ENCODE measurements at places on chromosomes 5 and 9.

DNA sequence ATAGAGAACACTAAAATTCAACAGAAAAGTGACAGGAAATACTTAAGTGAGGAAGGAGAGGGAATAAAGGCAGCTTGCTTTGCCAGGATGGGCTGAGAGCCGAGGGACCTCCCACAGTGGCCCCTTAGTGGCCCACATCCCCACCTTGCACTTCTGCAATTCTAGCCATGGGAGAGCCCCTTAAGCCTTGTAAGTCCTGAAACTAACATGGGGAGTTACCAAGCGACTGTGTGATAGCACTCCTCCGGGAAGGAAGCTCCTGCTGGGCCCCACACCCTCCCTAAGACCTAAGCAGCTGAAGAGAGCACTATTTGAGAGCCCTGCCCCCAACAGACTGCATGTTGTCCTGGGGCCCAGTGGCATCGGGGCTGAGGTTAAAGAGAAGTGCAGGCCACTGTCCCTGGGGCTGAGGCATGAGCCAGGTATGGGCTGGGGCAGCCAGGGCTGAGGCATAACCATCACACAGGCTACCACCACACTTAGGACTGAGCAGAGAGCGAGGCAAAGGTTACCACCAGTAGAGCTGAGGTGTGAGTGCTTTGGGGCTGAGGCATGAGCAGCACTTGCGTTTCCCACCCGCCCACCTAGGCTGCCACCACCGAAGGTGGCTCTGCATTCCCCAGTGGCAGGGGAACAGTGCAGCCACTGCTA is 301.8 kb upstream of the TRPC7 start:
- no peak for DNase-seq

GRCh38 chr5:108661590-108662219 is 86.0 kb upstream of the FER start:
- DNase-seq: no peak

GRCh38 chr5:9558319-9558965 is 12.6 kb upstream of the SEMA5A start:
- no peak for DNase-seq

- peak; percentile 94 for DNase-seq
Measured at GRCh38 chr9:37027582-37028419, 6.3 kb downstream of the PAX5 start.

GRCh38 chr9:38126730-38127129 is 57.7 kb upstream of the SHB start:
- DNase-seq: no peak

DNA sequence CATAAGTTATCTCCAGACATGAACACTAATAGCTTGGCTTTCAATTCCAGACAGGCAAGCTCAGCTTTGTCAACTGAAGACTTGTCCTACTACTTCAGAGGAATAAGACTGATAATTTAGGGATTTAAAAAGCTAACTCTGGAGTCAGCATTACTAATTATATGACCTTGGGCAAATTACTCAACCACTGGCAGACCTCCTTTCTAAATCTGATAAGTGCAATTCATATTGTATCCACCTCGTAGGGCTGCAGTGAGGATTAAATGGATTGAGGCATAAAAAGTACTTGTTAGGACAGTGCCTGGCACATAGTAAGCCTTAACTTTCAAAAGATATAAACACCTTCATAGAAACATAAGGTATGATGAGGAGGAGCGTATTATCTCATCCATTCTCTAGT is 104.4 kb downstream of the KLHL3 start:
- DNase-seq: no peak

DNA sequence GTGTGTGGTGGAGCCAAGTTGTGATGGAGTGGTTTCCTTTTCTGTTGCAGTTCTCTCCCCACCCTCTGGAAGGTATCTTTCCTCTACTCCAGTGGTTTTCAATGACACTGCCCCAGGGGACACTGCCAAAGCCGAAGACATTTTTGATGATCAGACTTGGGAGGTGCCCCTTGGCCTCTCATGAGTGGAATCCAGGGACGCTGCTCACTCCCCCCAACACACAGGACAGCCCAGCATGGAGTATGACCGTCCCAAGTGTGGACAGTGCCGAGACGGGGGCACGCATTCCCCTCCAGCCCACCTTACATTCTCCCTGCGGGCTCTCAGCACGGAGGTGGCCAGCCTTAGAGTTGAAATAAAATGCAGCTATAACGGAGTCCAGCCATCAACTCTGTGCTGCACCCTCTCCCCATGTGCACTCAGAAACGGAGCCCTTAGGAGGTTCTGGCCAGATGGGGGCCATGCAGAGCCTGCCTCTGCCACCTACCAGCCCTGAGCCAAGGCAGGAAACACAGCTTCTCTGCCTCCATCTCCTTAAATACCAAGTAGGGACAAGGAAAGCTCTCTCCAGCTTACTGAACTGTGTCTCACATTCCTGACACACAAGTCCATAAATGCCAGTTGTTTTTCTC is 150.8 kb downstream of the ROR2 start:
- no peak for DNase-seq

- DNase-seq: no peak
Measured at GRCh38 chr9:123356851-123357742, 1.1 kb downstream of the CRB2 start.

DNA sequence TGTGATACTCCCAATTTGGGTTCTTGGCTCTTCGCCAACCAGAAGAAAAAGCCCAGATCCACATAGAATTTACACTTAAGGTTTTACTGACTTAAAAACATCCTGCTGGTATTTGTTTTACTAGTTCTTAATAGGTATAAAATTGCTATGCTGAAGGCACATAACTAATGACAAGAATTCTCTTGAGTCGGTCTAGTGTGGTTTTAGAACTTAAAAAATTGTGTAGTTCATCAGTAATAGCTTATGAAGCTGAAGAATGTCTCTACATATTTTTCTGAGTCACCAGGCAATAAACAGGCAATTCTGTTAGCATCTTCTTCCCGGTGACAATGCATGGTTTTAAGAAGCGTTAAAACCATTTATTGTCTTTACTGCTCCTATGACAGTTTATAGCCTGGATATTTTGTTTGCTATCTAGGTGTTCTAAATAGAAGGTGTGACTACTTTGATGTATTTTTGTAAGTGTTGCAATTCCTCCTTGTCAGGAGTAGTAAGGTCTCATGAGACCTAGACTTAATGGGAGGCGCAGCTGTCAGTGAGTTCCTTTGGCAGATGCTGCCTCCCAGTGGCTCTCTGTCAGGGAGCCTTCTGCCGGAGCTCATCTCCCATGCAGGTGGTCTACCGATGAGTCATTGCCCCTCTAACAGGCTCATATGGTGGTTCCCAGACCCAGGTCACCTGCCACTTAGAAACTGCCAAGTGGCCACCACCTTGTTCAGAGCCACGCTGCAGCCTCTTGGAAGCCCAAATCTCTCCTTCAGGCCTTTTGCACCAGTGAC is 173.8 kb downstream of the MAST4 start:
- peak; percentile 4 for DNase-seq

- no peak for DNase-seq
Measured at GRCh38 chr9:130323051-130323745, 57.6 kb downstream of the HMCN2 start.

DNA sequence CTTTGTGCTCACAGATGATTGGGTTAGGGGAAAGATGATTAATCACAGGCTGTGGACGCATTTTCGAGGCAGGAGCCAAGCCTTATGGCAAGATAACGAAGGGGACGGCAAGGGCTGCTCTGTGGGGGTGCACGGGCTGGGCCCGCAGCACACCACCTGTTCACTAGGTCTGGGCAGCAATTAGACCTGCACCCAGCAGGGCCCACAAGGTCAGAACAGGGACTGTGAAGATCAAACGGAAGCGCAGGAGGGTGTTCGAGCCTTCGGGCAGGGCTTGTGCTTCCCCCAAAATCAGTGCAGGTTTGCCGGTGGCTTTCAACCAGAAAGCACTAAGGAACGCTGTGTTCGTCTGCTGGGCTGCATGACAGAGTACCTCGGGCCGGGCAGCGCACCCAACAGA is 73.7 kb downstream of the UBE2QL1 start:
- DNase-seq: no peak
